ENCODE measurements at places on chromosomes 2 and 18.
A peak's percentile ranks its signal among the peaks of the same experiment; 100 is the strongest.

DNA sequence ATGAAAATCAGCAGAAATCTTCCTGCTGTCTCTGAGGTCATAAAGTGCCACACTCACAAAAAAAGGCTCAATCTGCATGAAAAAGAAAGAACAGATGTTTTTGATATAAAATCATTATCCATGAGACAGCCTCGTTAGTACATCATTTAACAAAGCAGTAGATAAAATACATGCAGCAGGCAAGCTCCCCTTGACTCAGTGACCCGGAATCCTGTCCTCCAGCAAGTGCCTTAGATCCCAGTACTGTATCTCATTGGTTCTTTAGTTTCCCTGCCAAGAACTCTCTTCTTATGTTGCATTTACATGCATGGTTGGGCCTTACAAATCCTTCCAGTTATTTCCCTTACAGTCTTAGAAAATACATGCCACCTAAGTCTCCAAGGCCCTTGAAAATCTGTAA is 148.9 kb upstream of the CCDC195 start:
- no peak for DNase-seq

GRCh38 chr2:39547811-39548719 is 111.0 kb upstream of the MAP4K3 start:
- DNase-seq = no peak

DNA sequence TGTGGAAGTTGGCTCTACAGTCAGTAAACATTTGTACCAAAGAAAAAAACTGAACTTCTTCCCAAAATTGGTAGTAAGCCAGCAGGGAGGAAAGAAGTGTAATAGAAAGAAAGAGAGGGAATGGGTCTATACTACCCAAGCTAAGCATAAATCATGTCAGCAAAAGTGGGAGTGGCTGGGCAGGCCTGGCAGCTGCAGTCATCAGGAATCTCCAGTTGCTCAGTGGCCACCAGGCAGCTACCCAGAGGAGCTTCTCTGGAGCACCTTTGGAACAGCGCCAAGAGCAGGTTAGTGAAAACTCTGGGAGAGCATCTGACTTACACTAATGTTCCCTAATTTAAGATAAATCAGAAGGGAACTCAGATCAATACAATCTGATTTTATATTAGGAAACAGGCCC is 14.3 kb downstream of the FRZB start:
- DNase-seq = no peak

DNA sequence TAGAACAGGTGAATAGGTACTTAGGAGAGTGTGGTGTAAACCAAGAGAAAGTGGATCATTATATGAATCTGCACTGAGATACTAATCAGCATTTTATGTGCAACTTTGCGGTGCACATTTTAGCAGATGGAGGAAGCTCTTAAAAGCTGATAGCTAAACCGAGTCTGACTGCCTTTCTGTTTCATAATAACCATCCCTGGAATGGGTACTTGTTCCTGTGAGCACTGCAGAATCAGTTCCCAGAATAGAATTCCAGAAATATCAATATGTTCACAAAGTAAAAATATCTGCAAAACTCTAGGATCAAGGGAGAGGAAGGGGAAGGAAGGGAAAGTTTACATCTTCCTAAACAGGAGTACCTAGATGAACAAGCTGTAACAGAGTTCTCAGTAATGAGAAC is 432.2 kb upstream of the HNRNPA3 start:
- no peak for DNase-seq

DNA sequence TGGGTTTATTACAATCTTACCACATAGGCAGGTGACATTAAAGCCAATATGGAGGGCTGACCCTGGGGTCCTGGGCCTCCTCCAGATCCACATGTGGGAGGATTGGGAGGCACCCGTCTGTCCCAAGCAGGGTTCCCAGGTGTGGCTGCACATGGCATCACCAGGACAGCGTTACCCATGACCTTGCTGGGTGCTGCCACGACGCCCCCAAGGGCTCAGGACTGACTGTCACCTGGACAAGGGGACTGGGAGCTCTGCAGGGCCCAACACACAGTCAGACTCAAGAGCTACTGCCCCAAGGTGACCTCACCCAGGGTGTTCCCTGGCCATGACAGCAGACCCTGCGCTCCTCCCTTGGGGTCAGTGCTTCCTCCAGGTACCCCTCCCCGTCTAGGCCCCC is 437.4 kb upstream of the MYT1L start:
- DNase-seq = no peak

- no peak for DNase-seq
Observed at GRCh38 chr2:149692961-149693396, 105.4 kb upstream of the MMADHC start.

DNA sequence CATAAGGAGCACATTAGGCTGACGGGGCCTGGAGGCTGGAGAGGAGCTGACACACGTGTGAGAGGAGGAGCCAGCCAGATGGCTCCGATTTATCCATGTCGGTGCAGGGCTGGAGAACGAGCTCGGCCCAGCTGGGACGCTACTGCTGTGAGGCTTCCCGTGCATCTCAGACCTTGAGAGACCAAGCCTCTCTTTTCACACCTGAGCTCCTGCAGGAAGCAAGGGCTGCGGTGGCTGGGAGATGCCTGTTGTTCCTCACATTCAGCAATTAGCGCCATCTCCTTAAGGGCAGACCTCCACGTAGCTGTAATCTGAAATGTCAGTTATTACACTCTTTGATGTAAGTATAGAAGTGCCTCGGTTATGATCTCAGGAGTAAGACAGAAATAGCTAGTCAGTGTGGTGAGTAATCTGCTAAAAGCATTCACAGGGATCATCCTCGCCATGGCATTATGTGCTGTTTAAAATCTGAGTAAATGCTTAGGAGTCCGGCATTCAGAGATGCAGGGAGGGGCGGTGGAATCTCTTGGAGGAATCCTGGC is 107.9 kb downstream of the PRKCE start:
- DNase-seq = no peak

DNA sequence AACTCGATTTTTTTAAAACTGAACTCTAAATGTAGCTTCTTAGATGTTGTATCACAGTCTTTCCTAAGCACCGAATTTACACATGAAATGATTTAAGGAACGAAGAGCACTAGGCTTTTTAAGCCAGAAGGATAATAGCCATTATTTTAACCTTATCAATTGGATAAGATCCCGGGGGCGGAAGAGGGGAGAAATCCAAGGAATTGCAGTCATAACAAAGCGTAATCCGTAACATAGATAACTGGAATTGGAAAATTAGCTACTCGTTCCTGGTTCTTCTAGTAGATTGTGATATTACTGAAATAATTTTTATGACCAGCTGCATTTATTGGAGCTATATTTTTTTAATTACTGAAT is 988 bp upstream of the KANSL1L start:
- DNase-seq = no peak

GRCh38 chr2:59761966-59762365 is 791.5 kb downstream of the BCL11A start:
- DNase-seq = no peak

DNA sequence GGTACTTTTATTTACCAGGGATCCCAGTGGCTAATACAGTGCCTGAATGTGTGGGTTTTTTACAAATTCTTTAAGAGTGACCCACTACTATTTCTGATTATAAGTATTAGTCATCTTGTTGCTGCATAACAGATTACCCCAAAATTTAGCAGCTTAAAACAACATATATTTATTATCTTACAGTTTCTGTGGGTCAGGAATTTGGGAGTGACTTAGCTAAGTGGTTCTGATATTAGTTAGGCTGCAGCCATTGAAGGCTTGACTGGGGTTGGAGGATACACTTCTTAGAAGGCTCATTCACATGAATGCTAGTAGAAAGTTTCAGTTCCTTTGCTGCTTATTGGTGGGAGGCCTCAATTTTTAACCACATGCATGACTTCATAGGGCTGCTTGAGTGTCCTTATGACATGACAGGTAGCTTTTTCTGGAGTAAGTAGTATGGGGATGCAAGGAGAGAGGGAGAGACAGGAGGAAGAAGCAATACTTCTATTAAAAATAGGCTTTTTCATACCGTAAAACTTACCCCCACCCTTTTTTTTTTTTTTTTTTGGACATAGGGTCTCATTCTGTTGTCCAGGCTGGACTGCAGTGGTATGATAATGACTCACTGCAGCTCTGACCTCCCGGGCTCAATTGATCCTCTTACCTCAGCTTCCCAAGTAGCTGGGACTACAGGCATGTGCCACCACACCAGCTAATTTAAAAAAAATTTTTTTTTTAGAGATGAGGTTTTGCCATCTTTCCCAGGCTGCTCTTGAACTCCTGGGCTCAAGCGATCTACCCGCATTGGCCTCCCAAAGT is 13.3 kb upstream of the POLE4 start:
- no peak for DNase-seq

DNA sequence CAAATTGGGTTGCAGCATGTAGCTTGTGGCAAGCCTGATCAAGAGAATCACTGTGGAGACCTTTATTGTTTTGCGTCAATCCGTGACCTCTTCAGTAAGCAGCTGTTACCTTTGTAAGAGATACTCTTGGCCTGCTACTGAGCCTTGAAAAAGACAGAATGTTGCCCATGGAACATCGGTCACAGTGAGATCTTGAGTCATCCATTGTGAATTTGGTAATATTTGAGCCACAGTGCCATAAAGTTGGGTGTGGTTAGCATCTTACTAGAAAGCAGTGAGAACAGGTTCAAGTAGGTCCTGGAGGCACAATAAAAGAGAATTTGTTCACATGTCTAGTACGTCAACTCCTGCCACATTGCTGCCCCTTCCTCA is 12.7 kb upstream of the EFR3B start:
- no peak for DNase-seq

DNA sequence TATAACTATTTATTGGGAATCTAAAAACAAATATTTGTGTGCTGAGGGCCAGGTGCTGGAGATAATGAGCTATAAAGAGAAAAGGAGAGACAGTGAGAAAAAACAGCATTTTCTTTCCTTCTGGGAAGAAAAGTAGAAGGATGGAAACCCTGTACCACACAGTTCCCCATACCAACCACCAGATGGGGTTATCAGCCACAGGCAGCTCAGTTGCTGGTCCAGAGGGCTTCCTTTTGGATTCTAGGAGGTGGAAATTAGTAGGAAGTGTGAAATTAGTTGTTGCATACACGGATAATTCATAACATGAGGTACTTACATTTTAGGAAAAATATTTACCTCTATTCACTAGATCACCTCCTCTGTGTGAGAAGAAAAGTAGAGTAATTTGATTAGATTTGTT is 237.0 kb upstream of the FOSL2 start:
- DNase-seq = no peak

- DNase-seq = no peak
Observed at GRCh38 chr18:63079114-63079513, 240.5 kb downstream of the BCL2 start.

DNA sequence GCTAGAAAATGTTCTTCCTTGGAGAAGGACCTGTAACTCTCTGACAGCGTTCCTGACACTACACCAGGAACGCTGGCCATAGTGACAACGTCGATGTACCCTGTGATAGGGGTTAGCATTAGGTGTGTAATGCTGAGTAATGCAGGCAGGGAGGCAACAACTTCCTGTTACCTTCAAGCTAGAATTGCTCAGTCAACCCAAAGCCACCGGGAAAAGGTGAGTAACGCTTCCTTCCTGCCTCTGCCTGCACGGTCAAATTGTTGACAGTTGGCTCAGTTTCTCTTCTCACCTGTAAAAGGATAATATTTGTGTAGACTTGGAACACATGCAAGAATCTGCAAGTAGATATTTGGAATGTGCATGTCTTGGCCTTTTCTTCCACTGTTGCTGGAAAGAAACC is 12.7 kb downstream of the FAM110C start:
- no peak for DNase-seq

GRCh38 chr2:236049981-236050380 is 118.2 kb downstream of the GBX2 start:
- DNase-seq = no peak

- no peak for DNase-seq
Observed at GRCh38 chr18:48842259-48843061, 108.3 kb downstream of the SMAD7 start.

DNA sequence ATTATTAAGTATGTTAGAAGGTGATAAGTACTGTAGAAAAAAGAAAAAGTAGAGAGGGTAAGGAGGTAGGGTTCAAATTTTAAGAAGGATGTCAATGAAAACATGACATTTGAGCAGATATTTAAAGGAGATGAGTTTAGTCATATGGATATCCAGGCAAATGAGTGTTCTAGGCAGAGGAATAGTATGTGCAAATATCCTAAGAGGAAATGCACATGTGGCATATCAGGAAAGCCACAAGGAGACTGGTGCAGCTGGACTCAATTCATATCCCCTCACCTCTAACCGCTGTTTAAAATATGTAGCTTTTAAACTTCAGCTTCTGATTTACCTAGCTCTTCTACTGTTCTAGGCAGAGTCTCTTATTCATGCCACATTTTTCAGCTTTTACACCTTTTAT is 9.5 kb downstream of the AGPS start:
- no peak for DNase-seq

- DNase-seq = peak; percentile 49
Observed at GRCh38 chr18:3995476-3996102, 459.5 kb downstream of the DLGAP1 start.

DNA sequence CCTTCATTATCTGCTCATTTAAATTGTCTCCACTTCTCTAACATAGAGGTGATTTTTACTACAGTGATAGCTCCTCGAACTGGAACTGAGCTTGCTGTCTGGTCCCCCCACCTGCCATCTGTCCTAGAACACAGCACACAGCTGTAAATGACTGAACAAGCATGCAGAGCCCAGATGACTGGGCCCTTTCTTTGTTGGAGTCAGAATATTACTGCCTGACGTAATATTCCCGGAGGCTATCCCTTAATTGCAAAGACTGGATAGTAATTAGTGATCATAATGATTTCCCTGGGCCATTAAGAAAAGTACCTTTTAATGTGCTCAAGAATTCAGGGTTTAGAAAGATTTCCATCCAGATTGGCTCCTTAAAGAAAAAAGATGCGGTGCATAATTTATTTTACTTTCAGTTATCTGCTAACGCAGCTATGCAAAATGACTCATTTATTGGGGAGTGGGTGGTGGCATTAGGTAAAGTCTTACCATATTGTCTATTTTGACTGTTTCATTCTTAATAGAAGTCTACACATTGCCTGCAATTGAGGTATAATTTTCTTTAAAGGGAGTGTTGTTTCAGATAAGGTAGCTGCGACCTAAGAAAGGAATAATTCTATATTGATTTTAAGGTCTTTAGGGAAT is 84.4 kb downstream of the MAP4K4 start:
- no peak for DNase-seq

- DNase-seq = no peak
Observed at GRCh38 chr2:36783246-36783645, 86.7 kb downstream of the VIT start.

DNA sequence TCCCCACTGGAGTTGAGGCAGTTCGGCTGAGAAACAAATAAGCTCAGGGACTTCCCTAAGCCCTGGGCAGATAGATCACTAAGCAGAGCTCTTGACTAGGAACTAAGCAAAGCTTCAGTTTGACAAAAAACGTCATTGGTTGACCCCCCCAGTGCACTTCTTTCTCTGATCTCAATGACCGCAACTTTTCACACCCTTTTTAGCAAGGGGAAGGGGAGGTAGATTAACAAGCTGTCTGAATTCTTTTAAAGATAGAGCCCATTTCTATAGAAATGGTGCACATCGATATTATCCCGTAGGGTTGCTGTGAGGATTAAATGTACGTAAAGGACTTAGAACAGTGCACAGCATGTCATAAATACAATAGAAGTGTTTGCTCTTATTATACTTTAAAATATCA is 42.5 kb downstream of the PIEZO2 start:
- DNase-seq = no peak

- no peak for DNase-seq
Observed at GRCh38 chr2:165467921-165468320, 1.6 kb upstream of the CSRNP3 start.

Data from stimulated activated CD4-positive, alpha-beta T cell treated with anti-CD3 and anti-CD28 coated beads, Interleukin-1b, Interleukin-23, amount 100 ng/mL, for 4 hours (primary cell).